ENCODE measurements at places on chromosomes 16 and 17.

DNA sequence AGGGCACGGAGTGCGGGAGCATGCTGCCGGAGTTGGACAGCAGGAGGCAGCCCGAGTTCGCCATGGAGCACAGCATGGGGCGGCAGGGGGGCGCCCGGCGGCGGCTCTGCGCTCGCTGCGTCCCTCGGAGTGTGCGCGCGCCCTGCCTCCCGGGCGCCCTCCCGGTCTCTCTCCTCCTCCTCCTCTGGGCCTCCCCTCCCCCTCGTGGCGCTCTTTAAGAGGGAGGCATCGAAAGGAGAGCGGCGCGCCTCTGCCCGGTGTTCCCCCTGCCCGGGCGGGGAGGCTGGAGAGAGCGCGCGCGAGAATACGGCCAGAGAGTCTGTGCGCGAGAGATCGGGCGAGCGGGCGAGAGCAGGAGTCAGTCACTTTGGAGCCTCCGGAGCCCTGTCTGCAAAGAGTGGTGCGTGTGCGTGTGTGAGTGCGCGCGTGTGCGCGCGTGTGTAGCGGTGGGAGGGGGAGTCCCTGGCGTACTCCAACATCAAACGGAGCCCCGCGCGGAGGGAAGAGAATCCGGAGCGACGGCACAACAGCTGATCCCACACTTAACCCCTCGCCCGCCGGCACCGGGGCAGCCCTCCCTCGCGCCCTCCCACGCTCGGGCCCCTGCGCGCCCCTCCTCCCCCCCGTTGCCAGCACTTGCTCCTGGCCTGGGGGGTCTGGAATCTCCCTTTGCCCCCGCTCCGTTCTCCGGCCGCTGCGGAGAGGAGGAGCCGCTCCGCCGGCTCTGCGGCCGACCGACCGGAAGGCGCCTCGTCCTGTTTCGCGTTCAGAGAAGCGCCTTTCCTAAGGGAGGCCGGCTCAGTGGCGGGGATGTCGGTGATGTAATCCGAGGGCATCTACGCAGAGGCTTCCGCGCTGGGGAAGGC is 108.9 kb downstream of the ENGASE start:
- DNase-seq, result peak; percentile 91

- no peak for DNase-seq
Measured at GRCh38 chr16:79885320-79885719, 284.8 kb upstream of the MAF start.

- no peak for DNase-seq
Measured at GRCh38 chr16:48499923-48500381, 110.0 kb downstream of the N4BP1 start.

GRCh38 chr16:31063495-31063842 is 10.6 kb downstream of the ZNF668 start:
- DNase-seq, result no peak
